ENCODE measurements at places on chromosomes 5 and 9.

DNA sequence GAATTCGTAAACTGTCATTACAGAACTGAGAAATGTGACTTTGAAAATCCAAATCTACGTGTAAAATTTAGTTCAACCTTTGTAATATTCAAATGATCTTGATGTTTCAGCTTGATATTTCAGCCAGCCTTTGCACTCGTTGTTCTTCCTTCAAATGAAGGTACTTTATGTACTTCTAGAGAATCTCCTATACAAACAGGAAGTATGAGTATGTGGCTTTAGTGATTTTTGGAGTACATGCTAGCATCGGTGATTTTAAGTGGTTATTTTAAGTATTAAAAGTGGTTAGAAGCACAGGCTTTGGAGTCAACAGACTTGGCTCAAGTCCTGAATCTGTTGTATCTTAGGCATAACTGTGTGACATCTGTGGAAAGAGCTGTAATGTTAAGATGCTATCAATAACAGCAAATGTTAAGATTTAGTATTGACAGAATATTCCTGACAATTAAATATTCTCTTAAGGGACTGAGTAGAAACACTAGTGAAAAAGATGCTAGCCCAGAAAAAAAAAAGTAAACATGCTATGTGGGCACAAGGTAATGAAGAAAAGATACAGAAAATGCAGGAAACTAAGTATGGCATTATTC, 398.0 kb downstream of the ADGRV1 start:
- DNase-seq, result no peak

GRCh38 chr5:72252574-72253155, 67.4 kb downstream of the MRPS27 start:
- peak; percentile 67 for DNase-seq

GRCh38 chr5:51227963-51228470, 155.2 kb upstream of the ISL1 start:
- DNase-seq, result no peak

- peak; percentile 87 for DNase-seq
Measured at GRCh38 chr5:159850160-159850559, 66.1 kb upstream of the ADRA1B start.

GRCh38 chr5:146048994-146049703, 56.2 kb downstream of the PLAC8L1 start:
- DNase-seq, result peak; percentile 77

- DNase-seq, result peak; percentile 16
Measured at GRCh38 chr5:67644221-67644920, 447.8 kb upstream of the CD180 start.

- no peak for DNase-seq
Measured at GRCh38 chr9:119052339-119053030, 316.8 kb downstream of the BRINP1 start.

GRCh38 chr5:170135796-170136490, 30.2 kb downstream of the FOXI1 start:
- DNase-seq, result no peak

DNA sequence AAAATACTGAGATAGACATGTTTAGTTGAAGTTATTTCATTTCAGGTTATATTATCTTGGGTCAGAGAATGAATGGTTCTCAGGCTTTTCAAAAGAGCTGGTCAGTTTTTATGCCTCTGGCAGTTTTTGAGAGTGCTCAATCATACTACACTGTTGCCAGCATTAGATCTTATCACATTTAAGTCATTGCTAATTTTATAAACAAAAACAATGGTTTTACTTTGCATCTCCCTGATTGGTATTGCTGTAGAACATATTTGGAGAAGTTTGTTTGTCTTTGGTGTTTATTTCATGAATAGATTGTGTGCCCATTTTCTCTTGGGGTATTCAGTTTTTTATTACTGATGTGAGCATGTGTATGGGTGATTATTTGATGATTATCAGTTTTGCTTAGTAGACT, 1.5 kb downstream of the CATSPER3 start:
- peak; percentile 18 for DNase-seq

DNA sequence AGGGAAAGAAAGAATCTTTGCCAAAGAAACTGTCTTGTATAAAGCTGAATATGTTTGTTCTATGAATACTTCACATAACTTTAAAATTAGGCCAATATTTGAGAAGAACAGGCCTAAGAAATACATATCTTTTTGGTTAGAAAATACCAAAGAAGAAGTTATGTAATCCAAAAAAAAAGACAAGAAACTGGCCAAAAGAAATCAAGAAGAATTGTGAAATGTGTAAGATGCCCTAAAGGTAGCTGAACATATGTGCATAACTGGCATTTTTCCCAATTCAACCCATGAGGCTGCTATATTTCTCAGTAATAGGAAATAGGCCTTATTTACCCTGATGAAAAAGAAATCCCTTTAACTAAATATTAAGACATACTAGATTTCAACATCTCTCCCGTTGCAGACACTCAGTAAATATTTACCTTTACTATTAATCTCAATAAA, 290.0 kb downstream of the CETN3 start:
- DNase-seq, result no peak

GRCh38 chr9:113707953-113708695, 168.0 kb upstream of the ZNF618 start:
- no peak for DNase-seq

DNA sequence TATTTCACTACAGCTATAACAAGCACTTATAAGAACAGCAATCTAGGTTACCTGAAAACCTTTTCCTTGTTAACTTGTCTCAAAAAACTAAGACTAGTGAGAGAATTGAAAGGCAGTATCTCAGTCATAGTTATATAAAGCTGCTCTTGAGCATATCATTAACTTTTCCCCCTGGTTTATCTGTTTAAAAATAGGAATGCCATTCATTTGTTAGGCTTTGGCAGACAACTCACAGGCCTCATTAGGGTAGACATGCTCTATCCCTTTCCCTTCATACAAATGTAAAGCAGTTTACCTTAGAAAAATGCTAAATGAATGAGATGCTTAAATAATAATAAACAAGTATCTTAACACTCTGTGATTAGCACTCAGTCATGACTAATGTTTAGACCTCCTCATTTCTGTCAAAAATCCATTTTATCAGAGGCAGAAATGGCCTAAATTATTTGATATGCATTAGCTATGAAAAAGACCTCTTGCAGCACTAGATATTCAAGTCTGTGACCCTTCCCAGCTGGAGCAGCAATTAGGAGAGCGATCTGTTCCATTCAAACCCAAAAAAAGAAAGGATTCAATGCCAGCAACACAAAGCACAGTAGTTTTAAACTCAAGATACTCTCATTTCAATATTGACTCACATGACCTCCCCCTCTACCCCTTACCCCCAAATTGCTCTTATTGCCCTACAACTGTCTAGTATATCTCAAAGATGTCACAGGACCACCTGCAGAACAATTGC, 1578.8 kb upstream of the WWC1 start:
- DNase-seq, result no peak

DNA sequence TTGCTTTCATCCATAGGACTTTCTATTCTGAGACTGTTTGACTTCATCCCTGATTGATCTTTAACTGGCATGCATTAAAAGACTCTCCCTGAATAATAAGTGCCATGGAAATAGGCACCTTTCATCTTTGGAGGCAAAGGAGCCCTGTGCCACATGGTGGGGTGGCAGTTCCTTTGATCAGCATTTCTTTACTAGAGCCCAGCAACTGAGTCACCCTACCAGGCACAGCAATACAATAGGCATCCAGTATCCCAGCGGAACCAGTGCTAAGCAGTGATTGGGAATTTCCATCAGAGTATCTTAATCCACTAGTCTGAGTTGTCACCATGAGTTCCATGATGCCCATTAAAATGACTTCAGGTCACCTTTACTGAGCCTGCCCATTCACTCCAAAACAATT, 476.1 kb upstream of the MPDZ start:
- DNase-seq, result no peak

DNA sequence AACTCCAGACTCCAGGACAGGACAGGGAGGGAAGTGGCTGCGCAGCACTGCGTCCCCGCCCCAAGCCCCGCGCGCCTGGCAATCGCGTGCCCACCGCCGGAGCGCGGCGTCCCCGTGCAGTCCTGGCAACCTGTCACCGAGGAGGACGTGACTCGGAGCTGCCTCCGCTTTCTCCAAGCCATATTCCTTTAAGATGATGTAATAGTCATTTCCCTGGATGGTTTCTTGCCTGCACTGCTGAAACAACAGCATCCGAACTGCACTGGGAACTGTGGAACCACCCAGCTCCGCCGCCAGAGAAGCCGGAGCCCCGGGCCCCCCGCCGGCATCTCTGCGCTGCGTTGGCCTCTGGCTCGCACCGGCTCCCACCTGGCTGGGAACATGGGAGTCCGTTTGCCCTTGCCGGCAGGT, 34.5 kb downstream of the KCTD16 start:
- peak; percentile 79 for DNase-seq

DNA sequence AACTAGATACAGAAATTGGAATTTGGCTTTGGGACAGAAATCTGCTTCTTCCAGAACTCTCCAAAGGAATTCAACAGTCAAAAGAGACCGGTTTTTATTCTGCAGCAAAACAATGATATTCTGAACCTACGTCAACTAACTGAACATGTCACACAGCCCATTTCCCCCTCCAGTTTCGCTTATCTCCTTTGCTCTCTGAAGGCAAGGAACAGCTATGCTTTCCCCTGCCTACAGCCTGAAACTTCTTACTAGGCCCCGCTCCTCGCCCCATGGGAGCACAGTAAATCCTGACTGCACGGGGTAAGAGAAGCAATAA, 488 bp downstream of the SKIC3 start:
- no peak for DNase-seq

GRCh38 chr9:133342570-133342969, 5.4 kb downstream of the MED22 start:
- no peak for DNase-seq

- no peak for DNase-seq
Measured at GRCh38 chr5:31392061-31392460, 139.8 kb downstream of the DROSHA start.

GRCh38 chr5:176742246-176743105, 67.9 kb upstream of the UNC5A start:
- no peak for DNase-seq

DNA sequence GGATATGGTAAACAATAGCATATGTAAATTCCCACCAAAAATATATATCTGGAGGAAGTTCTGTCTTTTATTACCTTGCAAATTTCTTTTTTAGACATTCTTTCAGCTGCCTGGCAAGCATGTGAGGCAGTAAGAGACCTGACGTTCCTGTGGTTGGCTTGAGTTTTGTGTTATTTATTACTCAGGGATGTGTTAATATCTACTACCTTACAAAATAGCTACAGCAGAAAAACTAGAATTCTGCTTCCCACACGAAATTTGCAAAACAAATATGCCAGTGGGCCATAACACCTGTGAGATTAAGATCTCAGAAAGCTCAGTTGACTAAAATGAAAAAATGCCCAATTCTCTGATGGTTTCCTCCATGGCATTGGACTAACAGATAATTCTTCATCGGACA, 274.2 kb downstream of the TMEM167A start:
- DNase-seq, result no peak

- no peak for DNase-seq
Measured at GRCh38 chr5:94467346-94467953, 151.0 kb downstream of the KIAA0825 start.

GRCh38 chr5:131521252-131521651, 113.8 kb downstream of the RAPGEF6 start:
- DNase-seq, result peak; percentile 66

DNA sequence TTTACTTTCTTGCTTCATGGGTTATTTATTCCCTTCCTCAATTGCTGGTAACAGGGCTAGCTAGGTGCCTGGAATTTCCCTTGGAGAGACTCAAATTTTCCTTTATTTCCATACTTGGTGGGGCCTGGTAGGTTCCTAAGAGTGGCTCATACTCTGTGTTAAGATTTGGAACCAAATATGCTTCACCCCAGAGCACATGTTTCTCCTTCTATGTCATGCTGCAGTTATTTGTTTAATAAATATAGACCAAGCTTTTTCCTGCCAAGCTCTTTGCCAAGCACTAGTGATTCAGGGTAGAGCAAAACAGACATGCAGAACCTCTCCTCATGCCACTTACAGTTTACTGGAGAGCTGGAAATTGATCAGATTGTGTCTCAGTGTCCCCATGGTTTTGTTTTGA, 290.3 kb upstream of the SGCD start:
- DNase-seq, result peak; percentile 46

- no peak for DNase-seq
Measured at GRCh38 chr5:54829102-54829501, 156.3 kb downstream of the ESM1 start.

DNA sequence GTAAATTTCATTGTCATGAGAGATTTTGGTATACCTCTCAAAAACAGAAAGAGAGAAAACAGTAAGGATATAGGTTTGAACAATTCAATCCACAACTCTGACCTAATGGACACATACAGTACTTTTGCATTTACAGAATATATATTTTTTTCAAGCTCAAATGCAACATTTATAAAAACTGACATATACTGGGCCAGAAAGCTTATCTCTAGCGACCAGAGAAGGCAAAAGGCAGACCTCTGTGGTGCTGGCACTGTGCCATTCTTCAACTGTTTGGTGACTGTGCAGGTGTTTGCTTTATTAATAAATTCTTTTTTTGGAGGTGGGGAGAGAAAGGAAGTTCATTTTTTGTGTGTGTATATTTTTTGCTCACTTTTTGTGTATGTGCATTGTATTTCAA, 6.0 kb upstream of the PLAC8L1 start:
- no peak for DNase-seq

DNA sequence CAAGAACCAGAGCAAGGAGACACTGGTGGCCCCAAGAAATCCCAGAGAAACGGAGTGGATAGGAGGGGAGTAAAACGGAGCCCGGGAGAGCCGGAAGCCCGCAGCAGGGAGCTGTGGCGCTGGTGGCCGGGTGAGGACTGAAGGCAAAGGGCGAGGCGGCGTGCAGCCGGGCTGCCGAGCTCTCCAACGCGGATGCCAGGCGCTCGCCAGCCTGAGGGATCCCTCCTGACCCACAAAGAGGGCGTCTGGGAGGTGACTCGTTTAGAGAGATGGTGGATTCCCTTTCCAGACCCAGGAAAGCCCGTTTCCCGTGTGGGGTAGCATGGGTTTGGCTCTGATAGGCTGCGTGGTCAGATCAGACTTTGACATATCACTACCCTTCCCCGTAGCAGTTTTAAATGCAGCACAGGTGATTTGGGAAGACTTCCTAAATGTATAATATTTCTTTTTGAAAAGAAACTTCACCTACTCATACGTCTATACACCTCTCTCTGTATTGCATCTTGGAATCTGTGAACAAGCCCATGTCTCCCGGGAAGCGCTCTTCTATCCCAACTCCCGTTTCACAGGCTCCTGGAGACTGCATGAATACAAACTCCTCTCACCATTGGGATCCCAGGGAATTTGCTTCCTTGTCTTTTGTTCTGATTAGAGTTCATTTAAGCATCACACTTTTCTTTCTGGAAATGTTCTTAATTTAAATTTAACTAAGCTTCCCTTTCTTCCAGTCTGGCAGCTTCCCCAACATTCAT, 158.1 kb downstream of the C9orf152 start:
- peak; percentile 61 for DNase-seq

Data from EH (cell line).